ENCODE measurements at places on chromosomes 7 and 10.

GRCh38 chr10:44154956-44155355 is 229.9 kb downstream of the CXCL12 start:
- no peak for DNase-seq

DNA sequence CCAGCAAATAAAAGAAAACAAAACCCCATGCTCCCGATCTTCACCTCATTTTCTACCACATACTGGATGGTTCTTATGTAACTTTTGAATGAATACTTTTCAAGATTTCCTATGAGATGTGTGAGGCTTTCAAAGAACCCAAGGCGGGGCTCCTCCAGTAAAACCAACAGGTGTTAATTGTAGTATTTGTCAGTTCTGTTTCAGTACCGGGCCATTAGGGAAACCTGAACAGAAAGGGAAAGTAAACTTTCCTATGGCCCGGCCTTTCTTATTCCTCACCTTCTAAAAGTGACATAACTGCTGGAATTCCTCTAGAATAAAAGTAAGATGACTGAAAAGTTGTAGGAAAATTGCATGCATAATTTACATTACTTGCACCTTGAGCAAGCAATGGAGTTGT is 672.9 kb downstream of the MAGI2 start:
- DNase-seq, result no peak

DNA sequence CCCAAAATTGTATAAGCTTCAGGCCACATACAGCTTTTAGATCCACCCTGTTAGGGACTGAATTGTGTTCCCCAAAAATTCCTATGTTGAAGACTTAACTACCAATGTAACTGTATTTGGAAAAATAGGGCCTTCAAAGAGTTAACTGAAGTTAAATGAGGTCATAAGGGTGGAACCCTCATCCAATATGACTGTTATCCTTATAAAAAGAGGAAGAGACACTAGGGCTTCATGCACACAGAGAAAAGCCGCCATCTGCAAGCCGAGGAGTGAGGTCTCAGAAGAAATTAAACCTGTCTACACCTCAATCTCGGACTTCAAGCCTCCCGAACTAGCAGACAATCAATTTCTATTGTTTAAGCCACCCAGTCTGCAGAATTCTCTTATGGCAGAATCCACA is 317.9 kb upstream of the NFE2L3 start:
- DNase-seq, result no peak

- no peak for DNase-seq
Observed at GRCh38 chr7:100991631-100992030, 22.3 kb downstream of the MUC12 start.

GRCh38 chr10:70899096-70899495 is 10.7 kb upstream of the PCBD1 start:
- no peak for DNase-seq

DNA sequence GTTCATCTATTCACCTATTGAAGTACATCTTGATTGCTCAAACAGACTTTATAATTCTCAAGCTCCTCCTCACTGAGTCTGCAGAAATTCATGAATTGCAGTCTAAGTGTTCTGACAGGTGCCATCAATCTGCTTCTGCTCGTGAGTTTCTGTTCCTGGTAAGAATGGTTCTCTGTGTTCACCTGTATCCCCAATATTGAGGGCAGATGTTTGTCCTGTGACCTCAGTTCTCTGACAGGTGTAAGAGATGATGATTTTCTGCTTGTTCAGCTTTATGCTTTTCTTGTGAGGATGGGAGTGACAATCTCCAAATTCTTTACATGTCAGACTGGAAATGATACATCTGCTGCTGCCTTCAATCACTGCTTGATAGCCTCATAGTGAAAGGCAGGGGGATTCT is 736.9 kb upstream of the COBL start:
- no peak for DNase-seq

GRCh38 chr10:103145860-103146466 is 47.1 kb downstream of the NT5C2 start:
- DNase-seq, result no peak

All from stimulated activated CD4-positive, alpha-beta T cell treated with anti-CD3 and anti-CD28 coated beads, Interleukin-1b, Interleukin-23, amount 100 ng/mL, for 24 hours (primary cell).